Glomerular endothelial cell (primary cell): ENCODE measurements at places on chromosomes 7 and 10. TPM values are rescaled to one million over a fixed set of nuclear protein-coding genes. Genes with fewer than 3 reads are reported as not detected.

MRC1 gene
- total RNA-seq: 10.6 and 23.8 TPM in 2 replicates

IDI1 gene
- total RNA-seq: 40.5 and 55.3 TPM in 2 replicates

FAM180A gene
- not detected in 2 replicates for total RNA-seq

FKBP6 gene
- not detected in 2 replicates for total RNA-seq

KLF14 gene
- total RNA-seq: not detected in 2 replicates

HECW1 gene
- not detected in 2 replicates for total RNA-seq

EPHA1 gene
- total RNA-seq: not detected in 2 replicates

KCP gene
- total RNA-seq: 0.06 TPM in 1 of 2 replicates, not detected in the other

TAS2R41 gene
- total RNA-seq: not detected in 2 replicates

BUD31 gene
- total RNA-seq: 82.7 and 94.0 TPM in 2 replicates

GIMAP1 gene
- 6.5 and 12.1 TPM in 2 replicates for total RNA-seq

VWA2 gene
- total RNA-seq: 0.05 TPM in 1 of 2 replicates, not detected in the other

OR2A42 gene
- not detected in 2 replicates for total RNA-seq

WAC gene
- 57.2 and 86.3 TPM in 2 replicates for total RNA-seq

LRRC17 gene
- total RNA-seq: 34.6 and 71.4 TPM in 2 replicates

SPRN gene
- total RNA-seq: 0.64 and 0.92 TPM in 2 replicates

PRKRIP1 gene
- total RNA-seq: 13.8 and 28.1 TPM in 2 replicates

RAB19 gene
- not detected in 2 replicates for total RNA-seq

TSPAN13 gene
- total RNA-seq: 27.9 and 37.5 TPM in 2 replicates

PDE1C gene
- total RNA-seq: 1.9 and 2.6 TPM in 2 replicates

SFRP4 gene
- 0.39 TPM in 1 of 2 replicates, not detected in the other for total RNA-seq

RADIL gene
- total RNA-seq: 2.9 and 3.4 TPM in 2 replicates

CFAP46 gene
- 1.9 and 3.2 TPM in 2 replicates for total RNA-seq

ENTPD1 gene
- total RNA-seq: 12.4 and 30.3 TPM in 2 replicates

LRIT2 gene
- not detected in 2 replicates for total RNA-seq

HOGA1 gene
- 0.12 and 0.15 TPM in 2 replicates for total RNA-seq

ASB4 gene
- total RNA-seq: 0.35 TPM in 1 of 2 replicates, not detected in the other

AGBL3 gene
- 1.3 and 2.5 TPM in 2 replicates for total RNA-seq

CDC14C gene
- total RNA-seq: not detected in 2 replicates

OGA gene
- 65.1 and 102 TPM in 2 replicates for total RNA-seq

BLOC1S2 gene
- 33.7 and 54.5 TPM in 2 replicates for total RNA-seq

KDM7A gene
- total RNA-seq: 3.9 and 8.8 TPM in 2 replicates

COL17A1 gene
- 0.06 and 1.0 TPM in 2 replicates for total RNA-seq

SEMA3A gene
- 6.6 and 7.2 TPM in 2 replicates for total RNA-seq

AKR1C8 gene
- total RNA-seq: not detected in 2 replicates

BHLHA15 gene
- 0.53 and 0.68 TPM in 2 replicates for total RNA-seq

TMEM236 gene
- total RNA-seq: 0.18 and 0.48 TPM in 2 replicates

LRRC4 gene
- 0.10 and 1.3 TPM in 2 replicates for total RNA-seq

SLC26A5 gene
- not detected in 2 replicates for total RNA-seq

NOM1 gene
- total RNA-seq: 19.1 and 43.8 TPM in 2 replicates

STAG3 gene
- 0.15 and 1.1 TPM in 2 replicates for total RNA-seq

TLL2 gene
- 2.5 and 4.0 TPM in 2 replicates for total RNA-seq

OPN1SW gene
- total RNA-seq: not detected in 2 replicates

HDAC9 gene
- total RNA-seq: 24.7 and 27.5 TPM in 2 replicates

CFAP70 gene
- total RNA-seq: 0.39 and 0.41 TPM in 2 replicates

PLCE1 gene
- 0.19 and 0.29 TPM in 2 replicates for total RNA-seq

TCAF2 gene
- 18.5 and 26.6 TPM in 2 replicates for total RNA-seq

HSPB1 gene
- total RNA-seq: 688 and 1,027 TPM in 2 replicates

LEP gene
- total RNA-seq: not detected in 2 replicates

DYDC2 gene
- not detected in 2 replicates for total RNA-seq

WDR37 gene
- 12.5 and 18.6 TPM in 2 replicates for total RNA-seq

SLC39A12 gene
- total RNA-seq: not detected in 2 replicates

SNCG gene
- total RNA-seq: 42.3 and 72.4 TPM in 2 replicates

ABCB1 gene
- total RNA-seq: 1.3 and 3.7 TPM in 2 replicates

SAP25 gene
- total RNA-seq: 0.29 and 1.8 TPM in 2 replicates

CYP2C8 gene
- 0.34 TPM in 1 of 2 replicates, not detected in the other for total RNA-seq

CUBN gene
- 1.9 and 2.1 TPM in 2 replicates for total RNA-seq
